Naive thymus-derived CD4-positive, alpha-beta T cell (primary cell): ENCODE measurements at places on chromosomes 11 and 22. TPM values are rescaled to one million over a fixed set of nuclear protein-coding genes. Genes with fewer than 3 reads are reported as not detected.

The OR5A1 gene
- not detected for total RNA-seq

The CTSC gene
- total RNA-seq = 44.5 TPM

The POU2AF2 gene
- not detected in 2 replicates for total RNA-seq

The EFCAB6 gene
- 0.28 TPM in 1 of 2 replicates, not detected in the other for total RNA-seq

The NPTXR gene
- total RNA-seq = 4.4 TPM

The RIMBP3B gene
- total RNA-seq = 0.83 TPM

The C11orf91 gene
- not detected for total RNA-seq

- no peaks in the 10 kb centered on the region for H3K36me3 ChIP-seq
- H3K4me1 ChIP-seq = no peaks in the 10 kb centered on the region
- no peak overlapping the region for H3K4me3 ChIP-seq
- H3K27me3 ChIP-seq = no peaks in the 10 kb centered on the region
Observed at GRCh38 chr11:64019106-64020037, 16.4 kb upstream of the FLRT1 start.

- H3K27me3 ChIP-seq = no peaks in the 10 kb centered on the region
- H3K27ac ChIP-seq = no peak overlapping the region
- DNase-seq = no peak
- no peaks in the 10 kb centered on the region for H3K36me3 ChIP-seq
- H3K4me1 ChIP-seq = peaks cover 53% of the 10 kb centered on the region
- no peak overlapping the region for H3K4me3 ChIP-seq
Observed at GRCh38 chr11:67347964-67348749, 5.2 kb downstream of the POLD4 start.

- H3K4me3 ChIP-seq = peak within 1 kb of the TSS; percentile 55
- no peaks in the 10 kb centered on the region for H3K36me3 ChIP-seq
- DNase-seq = no peak
- H3K27ac ChIP-seq = no peak within 1 kb of the TSS
Observed at GRCh38 chr22:29306175-29306834, at the start of gene GAS2L1. GAS2L1 (plus strand) TSS chr22:29306650; CDS start chr22:29308106, 1,456 bp downstream.

GRCh38 chr11:122413677-122414076 is 241.8 kb upstream of the UBASH3B start:
- DNase-seq = no peak
- H3K4me1 ChIP-seq = no peaks in the 10 kb centered on the region
- H3K27me3 ChIP-seq = no peaks in the 10 kb centered on the region
- H3K4me3 ChIP-seq = no peak overlapping the region

GRCh38 chr22:38948181-38948940 is 9.0 kb upstream of the APOBEC3A start:
- no peaks in the 10 kb centered on the region for H3K4me1 ChIP-seq
- H3K27me3 ChIP-seq = no peaks in the 10 kb centered on the region
- no peak overlapping the region for H3K27ac ChIP-seq
- no peak for DNase-seq
- H3K36me3 ChIP-seq = no peaks in the 10 kb centered on the region

DNA sequence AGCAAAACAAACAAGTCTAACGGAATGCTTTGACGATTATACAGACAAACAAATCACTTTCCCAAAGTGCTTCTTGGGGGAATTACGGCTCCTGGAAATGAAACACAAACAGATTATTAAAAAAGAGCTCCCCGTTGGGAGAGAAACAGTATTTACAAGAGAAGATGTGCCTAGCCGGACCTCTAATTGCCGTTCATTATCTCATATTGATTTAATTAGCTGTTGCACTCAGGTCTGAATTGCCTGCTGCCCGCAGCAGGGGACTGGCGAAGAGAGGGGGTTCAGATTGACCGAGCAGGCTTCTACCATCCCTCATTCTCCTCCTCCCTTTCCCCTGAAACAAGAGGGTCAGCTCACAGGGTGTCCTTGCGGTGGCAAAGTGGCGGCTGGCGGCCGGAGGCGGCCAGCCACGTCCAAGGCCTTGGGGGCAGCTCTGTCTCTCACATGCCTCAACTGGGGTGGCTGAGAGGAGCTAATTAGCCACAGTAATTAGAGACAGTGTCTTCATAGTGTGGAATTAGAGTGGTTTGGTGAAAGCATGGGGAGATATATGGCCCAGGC is 295.1 kb downstream of the MIAT start:
- H3K27me3 ChIP-seq = no peaks in the 10 kb centered on the region
- no peak overlapping the region for H3K27ac ChIP-seq
- H3K4me1 ChIP-seq = no peaks in the 10 kb centered on the region
- no peak overlapping the region for H3K4me3 ChIP-seq
- no peaks in the 10 kb centered on the region for H3K36me3 ChIP-seq

GRCh38 chr22:38578505-38578904 is 8.5 kb upstream of the DMC1 start:
- H3K27ac ChIP-seq = no peak overlapping the region
- H3K4me1 ChIP-seq = no peaks in the 10 kb centered on the region
- H3K27me3 ChIP-seq = no peaks in the 10 kb centered on the region
- no peak for DNase-seq
- no peak overlapping the region for H3K4me3 ChIP-seq
- H3K36me3 ChIP-seq = no peaks in the 10 kb centered on the region

GRCh38 chr11:70537576-70538571 is 139.5 kb downstream of the CTTN start:
- DNase-seq = no peak
- H3K4me3 ChIP-seq = no peak overlapping the region
- H3K36me3 ChIP-seq = no peaks in the 10 kb centered on the region
- no peaks in the 10 kb centered on the region for H3K4me1 ChIP-seq
- H3K27me3 ChIP-seq = no peaks in the 10 kb centered on the region
- no peak overlapping the region for H3K27ac ChIP-seq

DNA sequence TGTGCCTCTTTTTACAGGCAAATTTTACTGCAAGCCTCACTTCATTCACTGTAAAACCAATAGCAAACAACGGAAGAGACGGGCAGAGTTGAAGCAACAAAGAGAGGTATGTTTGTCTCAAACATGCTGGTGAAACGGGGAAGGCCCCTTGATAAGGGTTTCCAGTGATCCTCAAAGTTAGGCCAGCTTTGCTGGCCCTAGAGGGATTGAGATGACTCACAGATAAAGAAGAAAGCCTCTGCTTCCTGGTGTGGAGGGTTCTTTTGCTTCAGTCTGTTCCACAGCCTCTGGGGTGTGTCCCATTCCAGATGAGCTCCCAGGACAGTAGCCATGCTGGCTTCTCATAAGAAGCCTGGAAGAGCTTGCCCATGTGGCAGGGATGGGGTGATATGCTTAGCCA is 118.9 kb upstream of the PARVA start:
- no peak overlapping the region for H3K27ac ChIP-seq
- no peaks in the 10 kb centered on the region for H3K27me3 ChIP-seq
- peaks cover 4% of the 10 kb centered on the region for H3K36me3 ChIP-seq
- no peaks in the 10 kb centered on the region for H3K4me1 ChIP-seq
- H3K4me3 ChIP-seq = no peak overlapping the region

GRCh38 chr11:72446929-72447769 is 12.8 kb upstream of the CLPB start:
- no peaks in the 10 kb centered on the region for H3K36me3 ChIP-seq
- H3K27me3 ChIP-seq = no peaks in the 10 kb centered on the region
- H3K27ac ChIP-seq = no peak overlapping the region
- H3K4me3 ChIP-seq = no peak overlapping the region
- H3K4me1 ChIP-seq = no peaks in the 10 kb centered on the region
- DNase-seq = no peak

- H3K27me3 ChIP-seq = no peaks in the 10 kb centered on the region
- H3K4me3 ChIP-seq = no peak overlapping the region
- no peaks in the 10 kb centered on the region for H3K4me1 ChIP-seq
- H3K36me3 ChIP-seq = no peaks in the 10 kb centered on the region
- DNase-seq = no peak
Observed at GRCh38 chr11:134751031-134751585, 339.1 kb upstream of the B3GAT1 start.
